ENCODE measurements at places on chromosomes 12 and 14. TPM values are rescaled to one million over a fixed set of nuclear protein-coding genes. Genes with fewer than 3 reads are reported as not detected.
A peak's percentile ranks its signal among the peaks of the same experiment; 100 is the strongest.

GRCh38 chr12:11687528-11687927 is 38.1 kb downstream of the ETV6 start:
- H3K36me3 ChIP-seq, result peaks cover 5% of the 10 kb centered on the region
- no peak for DNase-seq
- H3K4me3 ChIP-seq, result no peak overlapping the region
- no peaks in the 10 kb centered on the region for H3K27me3 ChIP-seq
- H3K4me1 ChIP-seq, result peaks cover 31% of the 10 kb centered on the region
- no peak overlapping the region for H3K27ac ChIP-seq

- H3K4me1 ChIP-seq, result peaks cover 67% of the 10 kb centered on the region
- no peaks in the 10 kb centered on the region for H3K27me3 ChIP-seq
- H3K4me3 ChIP-seq, result no peak overlapping the region
- DNase-seq, result no peak
Measured at GRCh38 chr12:124149287-124149686, 145.6 kb upstream of the RFLNA start.

GRCh38 chr12:48927261-48927660 is 2.0 kb upstream of the FKBP11 start:
- DNase-seq, result no peak
- no peaks in the 10 kb centered on the region for H3K27me3 ChIP-seq
- H3K4me3 ChIP-seq, result peak overlapping the region; percentile 46
- H3K27ac ChIP-seq, result no peak overlapping the region
- peaks cover 25% of the 10 kb centered on the region for H3K36me3 ChIP-seq
- peaks cover 8% of the 10 kb centered on the region for H3K4me1 ChIP-seq

GRCh38 chr12:129201029-129201428 is 347.8 kb downstream of the GLT1D1 start:
- H3K4me1 ChIP-seq, result no peaks in the 10 kb centered on the region
- H3K27ac ChIP-seq, result no peak overlapping the region
- no peak overlapping the region for H3K4me3 ChIP-seq
- peaks cover 2% of the 10 kb centered on the region for H3K27me3 ChIP-seq
- H3K36me3 ChIP-seq, result no peaks in the 10 kb centered on the region

- H3K27ac ChIP-seq, result no peak overlapping the region
- peaks cover 9% of the 10 kb centered on the region for H3K4me1 ChIP-seq
- peaks cover 29% of the 10 kb centered on the region for H3K27me3 ChIP-seq
- H3K36me3 ChIP-seq, result no peaks in the 10 kb centered on the region
- no peak for DNase-seq
- no peak overlapping the region for H3K4me3 ChIP-seq
Measured at GRCh38 chr12:130929363-130929762, 24.3 kb upstream of the ADGRD1 start.

DNA sequence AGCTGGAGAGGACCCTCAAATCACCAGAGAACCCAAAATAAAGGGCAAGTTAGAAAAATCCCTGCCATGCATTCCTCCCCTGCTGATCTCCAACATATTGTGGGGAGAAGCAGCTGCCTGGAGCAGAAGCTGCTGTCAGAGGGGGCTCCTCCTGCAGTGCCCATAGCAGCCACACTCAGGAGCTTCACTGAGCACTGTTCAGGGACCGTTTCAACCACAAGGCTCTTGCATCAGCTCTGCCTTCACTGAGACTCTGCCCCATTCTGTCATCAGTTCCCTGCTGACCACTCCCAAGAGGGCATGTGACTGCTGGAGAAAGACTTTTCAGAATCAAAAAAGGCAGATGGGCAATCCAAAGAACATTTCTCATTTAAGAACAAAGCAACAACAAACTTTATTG is 392.7 kb downstream of the GALC start:
- H3K4me3 ChIP-seq, result no peak overlapping the region
- H3K27ac ChIP-seq, result no peak overlapping the region
- no peak for DNase-seq

Gene ACVRL1
- total RNA-seq, result not detected

Data from mesothelial cell of epicardium (in vitro differentiated cells).